Activated effector memory CD4-positive, alpha-beta T cell treated with anti-CD3 and anti-CD28 coated beads, Interleukin-2, amount 50 U/mL, for 16 hours (primary cell): ENCODE measurements at places on chromosomes 6 and 20.

GRCh38 chr6:107668743-107669474 is 155.2 kb downstream of the SCML4 start:
- DNase-seq: peak; percentile 64

DNA sequence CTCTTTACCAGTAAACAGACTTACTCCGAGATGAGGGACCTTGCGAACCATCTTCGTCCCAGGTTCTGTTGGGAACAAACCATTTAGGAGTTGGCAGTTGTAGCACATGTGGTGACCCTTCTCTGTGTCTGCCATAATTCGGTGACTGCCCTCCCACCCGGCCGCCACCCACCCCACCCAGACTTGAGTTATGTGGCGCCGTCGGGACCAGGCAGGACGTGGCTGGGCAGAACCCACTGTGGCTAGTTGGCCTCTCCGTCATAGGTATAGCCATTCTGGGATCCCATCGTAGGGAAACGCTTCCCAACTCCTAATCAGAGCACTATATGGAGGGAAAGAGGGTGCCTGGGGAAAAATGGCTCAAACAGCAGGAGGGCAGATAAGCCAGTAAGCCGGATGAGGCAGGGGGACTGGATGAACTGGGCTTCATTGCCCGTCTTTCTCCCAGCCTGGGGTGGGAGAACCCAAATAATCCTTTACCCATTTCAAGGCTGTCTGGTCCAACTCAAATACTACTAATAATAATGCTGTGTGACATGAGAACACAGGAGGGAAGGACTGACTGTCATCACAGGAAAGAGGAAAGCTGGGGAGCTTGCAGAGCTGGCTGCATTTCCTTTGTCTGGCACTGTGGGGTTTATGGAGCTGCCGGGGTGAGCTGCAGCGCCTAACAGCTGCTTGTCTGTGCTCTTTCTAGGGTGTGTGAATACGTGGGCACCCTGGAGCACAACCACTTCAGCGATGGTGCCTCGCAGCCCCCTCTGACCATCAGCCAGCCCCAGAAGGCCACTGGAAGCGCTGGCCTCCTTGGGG is 73.0 kb upstream of the PBOV1 start:
- no peak for DNase-seq

DNA sequence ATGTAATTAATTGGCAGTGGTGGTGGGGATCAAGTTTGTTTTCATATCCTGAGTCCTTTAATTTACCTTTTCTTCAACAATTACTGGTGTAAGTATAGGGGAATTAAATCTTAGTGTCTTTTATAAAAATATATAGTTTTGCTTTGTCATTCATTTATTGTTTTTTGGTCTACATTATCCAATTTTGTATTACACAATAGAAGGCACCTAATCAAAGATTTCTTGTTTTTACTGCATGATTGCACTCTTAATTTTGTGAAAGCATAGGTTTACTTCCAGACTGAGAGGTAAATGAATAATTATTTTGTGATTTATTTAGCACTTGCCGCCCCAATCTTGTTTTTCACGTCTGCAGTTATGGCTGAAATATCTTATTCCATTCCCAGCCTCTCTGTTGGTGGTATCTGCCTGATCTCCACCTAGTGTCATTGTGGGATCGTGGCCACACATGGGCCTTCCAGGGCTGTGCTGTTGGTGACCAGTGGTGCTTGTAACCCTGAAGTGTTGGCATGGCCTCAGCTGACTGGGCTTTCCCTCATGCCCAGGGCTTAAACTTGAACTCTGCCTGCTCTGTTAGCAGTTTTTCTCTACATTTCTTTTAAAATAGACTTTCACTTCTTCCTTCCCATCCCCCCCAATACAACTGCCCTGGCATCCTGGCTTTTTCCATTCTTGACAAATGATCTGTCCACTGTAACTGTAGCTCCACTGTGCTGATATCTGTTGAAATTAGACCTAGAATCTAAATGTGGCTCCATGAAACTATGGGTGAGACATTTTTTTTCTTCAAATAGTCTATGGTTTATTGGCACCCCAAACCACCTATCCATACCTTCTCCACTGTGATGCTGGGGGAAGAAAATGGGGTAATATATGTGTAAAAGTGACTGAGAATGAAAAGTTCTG is 24.8 kb downstream of the E2F3 start:
- no peak for DNase-seq

DNA sequence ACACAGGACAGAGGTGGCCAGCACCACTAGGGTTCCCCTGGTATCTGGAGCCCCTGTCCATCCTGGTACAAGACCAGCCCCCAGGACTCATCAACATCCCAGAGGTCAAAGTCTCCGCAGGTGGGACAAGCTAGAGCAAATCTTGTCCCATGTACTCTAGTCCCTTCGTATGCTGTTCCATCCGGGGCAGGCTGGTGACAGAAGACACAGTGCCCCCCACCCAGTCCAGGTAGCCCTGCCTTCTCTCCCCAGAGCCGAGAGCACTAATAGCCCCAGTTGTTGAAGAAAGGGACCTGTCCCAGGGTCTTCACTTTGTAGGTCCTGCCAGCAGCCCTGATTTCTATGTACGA is 21.1 kb downstream of the PCK1 start:
- DNase-seq: no peak

DNA sequence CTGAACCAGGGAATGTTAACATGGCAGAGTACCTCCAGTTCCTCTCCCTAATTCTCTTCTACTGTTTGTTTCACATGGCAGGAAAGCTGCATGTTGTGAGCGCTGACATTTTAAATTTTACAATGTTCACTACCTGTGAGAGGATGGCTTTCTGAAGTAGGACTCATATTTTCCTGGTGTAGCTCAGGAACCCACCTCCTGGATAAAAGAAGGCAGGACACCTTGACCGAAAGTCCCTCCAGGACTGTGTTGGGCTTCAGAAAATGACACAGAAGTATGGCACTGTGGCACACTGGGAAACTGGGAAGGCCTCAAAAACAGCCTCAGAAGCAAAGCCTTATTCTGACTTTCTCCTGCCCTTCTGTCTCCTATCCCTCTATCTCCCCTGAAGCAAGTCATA is 33.3 kb downstream of the PTPRK start:
- no peak for DNase-seq

DNA sequence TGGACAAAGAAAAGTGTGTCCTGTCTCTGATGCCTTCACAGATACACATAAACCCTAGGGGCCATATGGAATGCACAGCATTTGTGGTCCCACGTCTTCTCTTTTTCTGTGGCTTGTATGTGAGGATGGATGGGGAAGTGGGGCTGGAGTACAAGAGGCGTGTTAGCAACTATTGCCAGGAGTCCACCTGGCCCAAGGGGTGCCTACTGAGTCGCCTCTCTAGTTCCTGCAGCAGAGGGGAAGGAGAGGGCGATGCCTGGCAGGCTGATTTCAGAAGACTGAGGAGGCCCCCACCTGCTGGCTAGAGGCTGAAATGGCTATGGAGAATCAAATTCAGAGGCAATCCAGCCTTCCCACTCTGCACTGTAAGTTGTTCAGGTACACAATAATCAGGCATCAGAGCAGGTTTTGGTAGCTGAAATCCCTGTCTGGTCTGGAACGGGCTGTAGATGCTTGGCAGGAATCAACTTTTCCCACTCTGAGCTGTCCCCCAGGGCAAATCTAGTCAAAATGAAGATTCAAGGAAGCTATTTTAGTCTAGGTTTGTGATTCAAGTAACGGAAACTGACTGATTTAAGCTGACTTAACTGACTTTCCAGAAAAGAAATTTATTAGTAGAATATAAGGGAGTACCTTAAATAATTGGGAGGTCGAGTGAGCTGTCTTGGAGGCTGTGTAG is 14.9 kb upstream of the PPARD start:
- peak; percentile 90 for DNase-seq

- no peak for DNase-seq
Measured at GRCh38 chr6:13362412-13362811, 34.1 kb upstream of the TBC1D7 start.

DNA sequence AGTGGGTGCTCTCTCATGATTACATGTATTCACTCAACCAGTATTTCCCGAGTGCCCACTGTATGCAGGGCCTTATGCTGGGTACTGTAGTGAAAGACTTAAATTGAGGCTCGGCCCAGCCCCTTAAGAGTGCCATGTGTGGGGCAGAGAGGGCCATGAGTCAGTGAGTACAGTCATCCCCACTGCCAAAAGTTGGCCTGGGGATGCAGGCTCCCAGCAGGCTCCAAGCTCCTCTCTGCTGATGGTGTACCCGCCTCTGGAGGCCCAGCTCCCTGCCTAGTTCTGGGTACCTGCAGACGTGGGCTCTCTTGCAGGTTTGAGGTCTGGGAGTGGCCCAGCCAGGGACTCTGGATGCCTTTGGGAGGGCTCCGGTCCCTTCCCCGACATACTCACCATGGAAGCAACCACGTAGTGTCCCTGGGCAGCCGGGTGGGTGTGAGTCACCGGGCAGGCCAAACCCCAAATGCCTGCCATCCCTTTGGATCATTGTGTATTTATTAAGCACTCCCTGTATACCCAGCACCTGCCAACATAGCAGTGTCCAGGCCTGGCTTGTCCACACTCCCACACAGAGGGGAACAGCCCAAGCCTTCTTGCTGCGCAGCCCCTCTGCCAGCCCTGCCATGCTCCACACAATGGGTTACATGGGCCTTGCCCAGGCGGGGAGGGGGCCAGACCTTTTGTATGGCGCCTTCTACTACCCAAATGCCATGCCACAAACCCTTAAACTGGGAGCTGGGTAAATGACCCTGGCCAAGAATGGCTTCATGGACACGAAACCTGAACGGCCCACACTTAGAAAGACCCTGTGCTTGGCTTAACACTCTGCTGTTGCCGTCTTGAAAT is 153.6 kb downstream of the VEGFA start:
- no peak for DNase-seq

DNA sequence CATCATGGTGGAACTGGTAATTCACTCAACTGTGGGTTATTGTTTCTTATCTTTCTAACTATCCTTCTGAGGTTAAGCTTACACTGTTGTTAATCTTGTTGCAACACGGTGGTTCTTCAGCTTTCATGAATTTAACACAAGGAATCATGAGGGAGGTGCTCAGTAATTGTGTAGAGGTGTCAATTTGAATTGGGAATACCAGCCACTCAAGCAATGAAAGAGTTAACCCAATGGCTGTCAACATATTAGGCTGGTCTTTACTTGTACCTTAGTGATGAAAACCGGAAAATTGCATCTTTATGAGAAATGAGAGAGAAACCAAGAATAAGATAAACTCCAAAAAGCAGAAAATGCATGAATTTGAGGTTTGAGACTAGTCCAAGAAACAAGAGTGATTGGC is 95.7 kb downstream of the HS3ST5 start:
- no peak for DNase-seq

GRCh38 chr20:12395760-12396159 is 478.1 kb downstream of the BTBD3 start:
- no peak for DNase-seq

GRCh38 chr6:161417717-161418462 is 144.0 kb upstream of the AGPAT4 start:
- DNase-seq: no peak

- DNase-seq: no peak
Measured at GRCh38 chr20:39248171-39248861, 286.2 kb downstream of the DHX35 start.

DNA sequence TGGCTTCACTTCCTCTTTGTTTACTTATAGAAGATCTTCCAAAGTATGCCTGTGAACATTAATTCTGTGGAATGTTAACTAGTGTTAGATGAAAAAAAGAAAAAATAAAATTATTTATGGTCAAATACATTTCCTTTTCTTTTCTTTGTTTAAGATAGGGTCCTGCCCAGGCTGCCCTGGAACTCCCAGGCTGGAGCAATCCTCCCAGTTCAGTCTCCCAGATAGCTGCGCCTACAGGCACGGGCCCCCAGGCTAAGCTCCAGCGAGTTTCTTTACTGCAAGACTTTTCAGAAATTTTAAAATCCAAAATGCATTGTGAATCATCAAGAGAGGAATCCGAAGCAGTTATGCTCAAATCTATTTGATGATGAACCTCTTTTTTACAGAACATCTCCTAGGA is 39.3 kb upstream of the IL20RA start:
- no peak for DNase-seq

GRCh38 chr20:38878866-38879265 is 47.4 kb upstream of the FAM83D start:
- no peak for DNase-seq

DNA sequence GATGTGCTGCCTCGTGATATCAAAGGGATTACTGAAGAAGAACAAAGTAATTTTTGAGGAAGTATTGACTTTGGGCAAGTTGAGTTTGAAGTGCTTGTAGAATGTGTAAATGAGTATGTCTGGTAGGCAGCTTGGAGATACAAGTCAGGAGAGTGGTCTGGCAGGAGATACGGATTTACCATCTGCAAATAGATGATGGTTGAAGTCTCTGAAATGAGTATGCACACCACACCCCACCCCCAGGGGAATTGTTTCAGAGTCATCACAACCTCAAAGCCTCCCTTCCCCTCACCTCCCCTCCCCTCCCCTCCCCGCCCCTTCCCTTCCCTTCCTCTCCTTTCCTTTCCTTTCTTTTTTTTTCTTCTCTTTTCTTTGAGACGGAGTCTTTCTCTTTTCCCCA is 16.4 kb upstream of the MCUR1 start:
- DNase-seq: no peak

DNA sequence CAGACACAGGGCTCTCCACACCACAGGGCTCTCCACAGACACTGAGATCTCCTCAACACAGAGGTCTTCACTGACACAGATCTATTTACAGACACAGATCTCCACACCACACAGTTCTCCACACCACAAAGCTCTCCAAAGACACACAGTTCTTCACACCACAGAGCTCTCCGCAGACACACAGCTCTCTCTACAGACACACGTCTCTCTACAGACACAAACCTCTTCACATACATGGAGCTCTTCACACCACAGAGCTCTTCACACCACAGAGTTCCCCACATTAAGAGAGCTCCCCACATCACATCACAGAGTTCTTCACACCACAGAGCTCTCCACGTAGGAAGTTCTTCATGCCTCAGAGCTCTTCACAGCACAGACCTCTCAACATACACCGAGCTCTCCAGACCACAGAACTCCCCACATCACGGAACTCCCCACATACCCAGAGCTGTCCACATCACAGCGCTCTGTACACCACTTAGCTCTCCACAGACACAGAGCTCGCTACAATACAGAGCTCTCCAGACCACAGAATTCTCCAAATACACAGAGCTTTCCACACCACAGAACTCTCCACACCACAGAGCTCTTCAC is 53.9 kb downstream of the ERMARD start:
- DNase-seq: peak; percentile 48

GRCh38 chr6:143611580-143611979 is 66.2 kb upstream of the PHACTR2 start:
- no peak for DNase-seq

- no peak for DNase-seq
Measured at GRCh38 chr20:14959506-14960475, 622.4 kb upstream of the FLRT3 start.
